ENCODE measurements at places on chromosomes 2 and 18. TPM values are rescaled to one million over a fixed set of nuclear protein-coding genes. Genes with fewer than 3 reads are reported as not detected.
A peak's percentile ranks its signal among the peaks of the same experiment; 100 is the strongest.

Gene IHH
- total RNA-seq = 9.0 TPM

GRCh38 chr2:28618221-28619141 lies 122.6 kb downstream of the PLB1 start:
- peak overlapping the region; percentile 99 for H3K27ac ChIP-seq
- no peak overlapping the region for H3K4me3 ChIP-seq
- H3K27me3 ChIP-seq = no peaks in the 10 kb centered on the region
- H3K4me1 ChIP-seq = peaks cover 50% of the 10 kb centered on the region
- H3K36me3 ChIP-seq = peaks cover 18% of the 10 kb centered on the region

DNA sequence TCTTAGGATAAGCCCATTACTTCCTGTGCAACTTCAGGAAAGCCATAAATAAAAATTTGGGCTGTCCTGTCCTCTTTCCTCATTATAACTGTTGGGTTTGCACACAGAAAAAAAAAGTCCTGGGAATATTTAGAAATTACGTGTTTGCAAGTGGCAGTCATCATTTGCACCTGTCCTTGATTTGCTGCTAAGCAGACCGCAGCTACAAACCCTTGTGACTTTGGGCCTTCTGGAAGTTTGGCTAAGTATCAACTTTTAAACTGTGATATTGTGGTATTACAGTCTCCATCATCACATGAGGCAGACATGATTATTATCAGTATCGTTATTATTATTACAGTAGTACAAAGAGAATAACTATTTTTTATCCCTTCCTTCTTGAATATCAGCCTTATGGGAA lies 260.7 kb upstream of the SESTD1 start:
- peaks cover 16% of the 10 kb centered on the region for H3K4me1 ChIP-seq
- no peak overlapping the region for H3K27ac ChIP-seq
- no peaks in the 10 kb centered on the region for H3K27me3 ChIP-seq
- no peak overlapping the region for H3K4me3 ChIP-seq
- H3K36me3 ChIP-seq = no peaks in the 10 kb centered on the region

Gene MOGAT1
- total RNA-seq = 35.9 TPM

- no peak overlapping the region for H3K27ac ChIP-seq
- H3K36me3 ChIP-seq = no peaks in the 10 kb centered on the region
- no peak for DNase-seq
- no peaks in the 10 kb centered on the region for H3K27me3 ChIP-seq
- peaks cover 31% of the 10 kb centered on the region for H3K4me1 ChIP-seq
- no peak overlapping the region for H3K4me3 ChIP-seq
Measured at GRCh38 chr18:23146861-23147469, 11.7 kb downstream of the CABLES1 start.

- no peaks in the 10 kb centered on the region for H3K36me3 ChIP-seq
- no peaks in the 10 kb centered on the region for H3K27me3 ChIP-seq
- DNase-seq = no peak
Measured at GRCh38 chr2:45813003-45813941, 161.8 kb downstream of the PRKCE start.
